ENCODE measurements at places on chromosomes 16 and 17.

DNA sequence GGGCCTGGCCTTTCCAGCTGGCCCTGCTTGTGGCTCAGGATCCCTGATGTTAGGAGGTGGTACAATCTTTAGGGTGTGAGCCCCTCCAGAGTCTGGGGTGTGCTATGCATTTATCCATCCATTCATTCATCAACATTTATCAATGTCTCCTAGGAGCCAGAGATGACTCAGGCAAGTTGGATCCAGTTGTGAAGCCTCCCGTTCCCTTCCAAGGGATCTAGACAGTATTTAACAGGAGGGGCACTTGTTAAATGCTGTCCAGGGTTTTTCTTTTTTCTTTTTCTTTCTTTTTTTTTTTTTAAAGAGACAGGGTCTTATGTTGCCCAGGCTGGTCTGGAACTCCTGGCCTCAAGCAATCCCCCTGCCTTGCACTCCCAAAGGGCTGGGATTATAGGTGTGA is 42.0 kb upstream of the SMPD3 start:
- DNase-seq: no peak

- DNase-seq: no peak
Measured at GRCh38 chr17:74592087-74592990, at the start of gene CD300LD. TSS of gene CD300LD (minus strand) at chr17:74592283. CDS start at chr17:74592202, 81 bp downstream.

- no peak for DNase-seq
Measured at GRCh38 chr17:31475378-31476162, 84.1 kb downstream of the RAB11FIP4 start.

GRCh38 chr17:45147581-45148182 is 593 bp upstream of the HEXIM1 start:
- DNase-seq: peak; percentile 57

DNA sequence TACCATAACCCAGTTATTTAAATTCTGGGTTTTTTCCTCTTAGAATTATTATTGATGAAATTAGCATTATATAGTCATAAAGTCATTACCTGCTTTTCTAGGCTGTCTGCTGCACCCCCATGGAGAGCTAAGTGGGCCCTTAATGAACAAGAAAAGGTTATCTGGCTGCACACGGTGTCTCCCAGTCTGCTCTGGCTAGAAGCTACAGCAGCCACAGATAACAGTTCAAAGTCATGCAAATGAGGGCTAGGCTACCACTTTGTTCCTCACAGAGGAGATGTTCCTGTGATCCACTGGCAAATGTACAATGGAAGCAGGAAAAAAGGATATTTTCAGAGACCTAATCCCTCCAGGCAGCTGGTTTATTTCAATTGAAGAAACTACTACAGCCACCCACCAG is 112.1 kb downstream of the SNX11 start:
- DNase-seq: no peak

- no peak for DNase-seq
Measured at GRCh38 chr16:1438229-1439057, 5.9 kb downstream of the CCDC154 start.

- DNase-seq: no peak
Measured at GRCh38 chr17:60652454-60653247, 25.0 kb upstream of the BCAS3 start.

DNA sequence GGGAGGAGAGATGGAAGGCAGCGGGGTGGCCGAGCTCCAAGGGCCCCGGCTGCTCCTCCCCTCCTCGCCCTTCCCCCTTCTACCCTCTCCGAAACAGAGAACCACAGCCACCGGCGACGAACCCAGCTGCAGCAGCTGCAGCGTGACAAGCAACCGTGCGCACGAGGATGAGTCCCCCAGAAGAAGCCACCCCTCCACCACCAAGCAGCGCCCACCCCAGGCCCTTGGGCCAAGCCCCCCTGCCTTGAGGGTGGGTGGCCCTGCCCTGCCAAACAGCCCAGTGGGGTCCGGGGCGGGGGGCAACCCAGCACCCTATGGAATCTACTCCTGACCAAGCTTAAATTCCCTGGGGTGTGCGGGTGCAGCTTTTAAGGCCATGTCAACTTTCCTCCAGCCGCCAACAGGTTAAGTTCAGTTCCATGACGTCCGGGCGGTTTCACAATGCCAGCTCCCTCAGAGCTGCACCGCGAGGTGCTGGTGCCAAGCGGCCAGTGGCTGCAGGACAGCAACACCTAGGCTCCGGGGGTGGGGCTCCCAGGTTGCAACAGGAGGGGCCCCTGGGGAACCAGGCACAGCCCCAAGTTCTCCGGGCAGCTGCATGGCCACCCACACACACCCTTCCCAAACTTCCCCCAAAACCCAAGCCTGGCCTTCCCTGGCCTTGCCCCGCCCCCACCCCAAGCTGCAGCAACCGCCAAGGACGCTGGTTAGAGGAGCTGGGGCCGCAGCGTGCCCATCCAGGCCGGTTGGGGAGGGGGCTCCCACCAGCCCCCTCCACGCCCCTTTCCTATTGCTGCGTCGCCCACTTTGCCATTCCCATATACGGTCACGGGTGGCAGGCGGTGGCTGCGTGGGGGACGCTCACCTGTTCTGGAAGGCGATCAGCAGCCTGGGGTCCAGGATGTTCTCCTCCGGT is 2.0 kb downstream of the CBX4 start:
- no peak for DNase-seq

DNA sequence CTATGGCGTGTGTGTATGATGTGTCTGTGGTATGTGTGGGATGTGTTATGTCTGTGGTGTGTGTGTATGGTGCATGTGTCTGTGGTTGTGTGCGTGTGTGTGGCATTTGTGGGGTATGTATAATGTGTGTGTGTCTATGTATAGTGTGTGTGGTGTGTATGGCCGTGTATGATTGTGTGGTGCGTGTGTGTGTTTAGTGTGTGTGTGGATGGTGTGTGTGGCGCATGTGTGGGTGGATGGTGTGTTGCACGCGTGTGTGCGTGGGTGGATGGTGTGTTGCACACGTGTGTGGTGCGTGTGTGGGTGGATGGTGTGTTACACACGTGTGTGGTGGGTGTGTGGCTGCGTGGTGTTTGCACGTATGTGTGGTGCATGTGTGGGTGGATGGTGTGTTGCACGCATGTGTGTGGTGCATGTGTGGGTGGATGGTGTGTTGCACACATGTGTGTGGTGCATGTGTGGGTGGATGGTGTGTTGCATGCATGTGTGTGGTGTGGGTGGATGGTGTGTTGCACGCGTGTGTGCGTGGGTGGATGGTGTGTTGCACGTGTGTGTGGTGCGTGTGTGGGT is 5.6 kb upstream of the SLC38A10 start:
- DNase-seq: no peak

GRCh38 chr17:57368637-57369336 is 112.5 kb downstream of the MSI2 start:
- DNase-seq: no peak

GRCh38 chr17:43832976-43833829 is at the start of gene MPP3:
TSS of gene MPP3 (minus strand) at chr17:43833146. CDS start at chr17:43831906, 1,240 bp downstream.
- no peak for DNase-seq

DNA sequence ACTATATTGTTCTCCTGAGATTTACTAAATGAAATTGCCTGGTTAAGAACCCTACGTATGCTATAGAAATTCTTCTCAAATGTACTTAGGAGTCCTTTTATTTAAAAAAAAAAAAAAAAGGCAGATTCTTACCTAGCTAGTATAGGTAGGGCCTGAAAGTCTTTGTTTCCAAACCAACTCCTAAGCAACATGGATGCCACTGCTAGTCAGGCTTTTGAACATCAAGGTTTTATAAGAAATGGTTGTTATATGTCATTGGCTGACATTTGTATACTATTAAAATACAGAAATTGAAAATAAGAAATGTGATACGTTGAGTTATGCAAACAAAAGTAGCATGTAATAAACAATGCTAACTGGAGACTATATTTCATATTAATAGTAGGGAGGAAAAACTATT is 1.2 kb downstream of the EVI2A start:
- no peak for DNase-seq

DNA sequence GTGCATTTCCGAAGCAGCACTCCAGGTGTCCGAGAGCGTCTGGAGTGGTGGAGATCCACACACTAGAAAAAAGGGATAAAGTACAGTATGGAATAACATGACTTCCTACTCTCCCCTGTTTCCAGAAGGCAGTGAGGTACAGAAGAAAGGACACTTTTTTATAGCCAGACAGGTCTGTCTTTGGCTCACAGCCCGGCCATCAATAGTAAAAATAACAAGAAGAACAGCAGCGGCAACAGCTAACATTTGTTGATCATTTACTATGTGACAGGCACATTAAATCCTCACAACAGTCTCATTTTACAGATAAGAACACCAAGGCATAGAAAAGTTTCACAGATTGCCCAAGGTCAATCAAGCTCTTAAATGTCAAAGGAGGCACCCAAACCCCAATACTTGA is 16.2 kb downstream of the DYNLRB2 start:
- no peak for DNase-seq

- no peak for DNase-seq
Measured at GRCh38 chr16:66486773-66487579, 59.9 kb downstream of the BEAN1 start.

DNA sequence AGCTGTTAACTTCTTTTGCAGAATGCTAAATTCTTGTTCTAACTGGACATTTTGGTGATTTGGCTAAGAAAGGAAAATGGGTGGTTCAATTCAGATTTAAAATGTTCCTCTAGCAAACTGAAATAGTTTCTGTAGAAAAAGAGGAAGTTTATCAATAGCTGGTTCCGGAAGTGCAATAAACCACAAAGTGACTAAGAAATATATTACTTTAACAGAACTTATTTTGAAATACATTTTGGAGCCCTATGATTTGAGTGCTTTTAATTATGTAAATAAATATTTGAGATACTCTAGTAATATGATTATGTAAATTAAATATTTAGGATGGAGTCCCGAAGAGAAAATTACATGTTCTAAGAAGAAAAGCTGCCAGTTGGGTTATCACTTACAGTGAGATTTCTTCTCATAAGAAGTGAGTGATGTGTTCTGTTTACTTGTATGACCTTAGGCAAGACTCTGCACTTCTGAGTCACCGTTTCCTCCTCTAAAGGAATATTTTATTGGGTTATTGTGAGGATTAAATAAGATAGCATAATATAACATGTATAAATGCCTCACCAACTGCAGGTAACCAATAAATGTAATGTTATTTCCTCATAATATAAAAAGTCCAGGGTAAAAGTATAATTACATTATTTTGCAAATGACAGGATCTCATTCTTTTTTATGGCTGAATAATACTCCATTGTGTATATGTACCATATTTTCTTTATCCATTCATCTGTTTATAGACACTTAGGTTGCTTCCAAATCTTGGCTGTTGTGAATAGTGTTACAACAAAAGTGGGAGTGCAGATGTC is at the start of gene EVI2B:
EVI2B (minus strand) TSS at position 73 of the 800 bp plus-strand sequence. CDS start 8,445 bp downstream, outside the sequence.
- DNase-seq: no peak

DNA sequence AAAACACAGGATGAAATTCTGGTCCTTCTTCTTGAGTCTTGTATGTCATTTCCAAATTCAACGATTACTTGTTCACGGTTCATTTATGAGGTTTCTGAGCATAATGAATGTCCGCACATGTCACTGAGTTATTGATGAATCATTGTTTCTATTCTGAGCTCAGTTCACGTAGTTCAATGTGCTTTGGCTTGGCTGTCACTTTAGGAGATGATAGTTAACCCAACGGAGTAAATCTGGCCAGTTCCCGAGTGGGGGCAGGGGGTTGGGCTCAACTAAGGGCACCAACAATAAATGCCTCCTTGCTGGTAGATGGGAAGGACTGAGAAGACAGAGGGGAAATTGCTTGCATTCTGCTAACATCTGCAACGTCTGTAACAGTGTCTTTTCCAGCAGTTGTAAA is 239.4 kb upstream of the HSBP1 start:
- no peak for DNase-seq
